ENCODE measurements at places on chromosomes 3 and 15.

GRCh38 chr15:69783211-69783610, 314.5 kb downstream of the TLE3 start:
- no peak for DNase-seq

DNA sequence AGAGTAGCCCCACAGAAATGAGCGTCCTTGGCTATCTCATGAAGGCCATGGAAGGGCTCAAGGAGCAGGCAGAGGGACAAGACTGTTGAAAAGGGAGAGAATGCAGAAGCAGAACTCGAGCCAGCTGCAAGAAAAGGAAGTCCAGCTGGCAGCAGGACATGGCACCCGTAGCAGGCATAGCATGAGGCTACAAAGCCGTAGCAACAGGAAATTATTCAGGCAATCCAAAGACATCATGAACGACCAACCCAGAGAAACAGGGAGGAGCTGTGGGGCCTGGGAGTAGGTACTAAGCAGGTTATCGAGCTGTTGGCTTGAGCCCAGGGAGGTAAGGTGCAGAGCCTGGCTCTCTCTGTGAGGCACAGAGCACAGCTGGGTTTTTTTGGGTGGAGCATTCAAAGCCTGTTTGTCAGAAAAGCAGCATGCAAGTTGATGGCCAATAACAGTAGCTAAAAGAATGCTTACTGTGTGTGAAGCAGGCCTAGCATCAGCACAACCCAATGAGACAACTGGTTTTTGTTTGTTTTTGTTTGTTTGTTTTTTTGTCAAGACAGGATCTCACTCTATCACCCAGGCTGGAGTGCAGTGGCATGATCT, 144.0 kb upstream of the SMAD3 start:
- no peak for DNase-seq

GRCh38 chr3:111715911-111716523, 120.9 kb upstream of the ZBED2 start:
- peak; percentile 14 for DNase-seq

GRCh38 chr3:112619295-112619694, 21.6 kb downstream of the CCDC80 start:
- DNase-seq: no peak

DNA sequence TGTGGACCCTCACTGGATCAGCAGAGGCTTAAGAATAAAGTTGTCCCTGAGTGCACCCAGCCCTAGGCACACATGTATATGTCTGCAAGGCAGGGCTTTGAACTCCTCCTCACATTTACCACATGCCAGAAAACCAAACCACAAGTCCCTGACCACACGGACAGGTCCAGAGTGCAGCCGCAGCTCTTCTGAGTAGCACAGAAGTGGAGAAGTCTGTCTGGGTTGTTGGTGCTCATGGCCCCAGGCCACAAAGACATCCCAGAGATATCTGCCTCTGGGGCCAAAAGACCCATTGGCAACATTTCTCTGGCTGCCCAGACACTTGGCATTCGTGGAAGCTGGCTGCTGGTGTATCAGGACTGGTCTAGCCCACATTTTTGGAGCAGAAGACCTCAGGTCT, 17.4 kb downstream of the SUSD5 start:
- no peak for DNase-seq

- DNase-seq: no peak
These were observed 307.8 kb upstream of the ARRDC4 start for GRCh38 chr15:97652700-97653167.

DNA sequence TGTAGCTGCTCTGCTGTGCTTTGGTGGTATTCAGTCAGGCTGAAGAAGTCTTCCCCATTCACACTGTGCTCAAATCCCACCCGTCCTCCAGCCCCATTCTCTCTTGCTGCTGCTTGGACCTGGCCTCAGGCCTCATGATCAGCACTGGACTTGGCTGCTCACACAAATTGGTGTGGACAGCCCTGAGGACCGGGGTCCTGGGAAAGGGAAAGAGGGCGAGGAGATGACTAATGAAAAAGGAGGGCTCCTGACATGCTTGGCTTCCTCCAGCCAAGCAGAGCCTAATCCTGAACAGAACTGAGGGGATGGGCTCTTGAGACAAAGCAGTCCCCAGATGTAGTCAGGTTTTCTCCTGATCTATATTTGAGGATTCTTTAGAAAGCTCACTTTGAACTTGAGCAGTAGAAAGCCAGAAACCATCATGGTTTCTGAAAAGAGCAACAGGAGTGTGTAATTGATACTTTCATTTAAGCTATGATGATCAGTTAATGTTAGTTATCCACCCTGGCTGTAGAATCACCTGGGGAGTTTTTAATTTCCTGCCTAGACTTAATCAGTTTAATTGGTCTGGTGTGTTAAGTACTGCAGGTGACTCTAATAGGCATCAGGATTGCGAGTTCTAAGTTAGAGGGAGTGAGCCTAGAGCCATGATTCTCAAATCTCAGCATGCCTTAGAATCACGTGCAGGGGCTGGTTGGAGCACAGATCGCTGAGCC, 79.4 kb upstream of the THBS1 start:
- no peak for DNase-seq

GRCh38 chr3:121796970-121797369, 37.9 kb downstream of the IQCB1 start:
- DNase-seq: no peak

DNA sequence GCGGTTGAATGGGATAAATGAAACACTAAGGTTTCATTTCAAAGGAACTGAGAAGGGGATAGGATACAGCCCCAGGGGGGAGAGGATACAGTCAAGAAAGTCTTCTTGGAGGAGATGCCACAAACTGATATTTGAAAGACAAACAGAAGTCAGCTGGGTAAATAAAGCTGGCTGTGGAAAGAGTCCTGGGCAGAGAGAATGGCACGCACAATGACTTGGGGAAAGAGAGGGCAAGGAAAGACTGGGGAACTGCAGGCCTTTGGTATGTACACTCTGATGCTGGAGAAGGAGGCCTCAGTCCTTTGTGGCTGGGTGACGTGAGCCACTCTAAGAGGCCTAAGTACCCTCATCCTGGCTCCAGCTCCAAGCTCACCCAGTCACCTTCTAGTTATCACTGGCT, 45.2 kb upstream of the LMCD1 start:
- no peak for DNase-seq

DNA sequence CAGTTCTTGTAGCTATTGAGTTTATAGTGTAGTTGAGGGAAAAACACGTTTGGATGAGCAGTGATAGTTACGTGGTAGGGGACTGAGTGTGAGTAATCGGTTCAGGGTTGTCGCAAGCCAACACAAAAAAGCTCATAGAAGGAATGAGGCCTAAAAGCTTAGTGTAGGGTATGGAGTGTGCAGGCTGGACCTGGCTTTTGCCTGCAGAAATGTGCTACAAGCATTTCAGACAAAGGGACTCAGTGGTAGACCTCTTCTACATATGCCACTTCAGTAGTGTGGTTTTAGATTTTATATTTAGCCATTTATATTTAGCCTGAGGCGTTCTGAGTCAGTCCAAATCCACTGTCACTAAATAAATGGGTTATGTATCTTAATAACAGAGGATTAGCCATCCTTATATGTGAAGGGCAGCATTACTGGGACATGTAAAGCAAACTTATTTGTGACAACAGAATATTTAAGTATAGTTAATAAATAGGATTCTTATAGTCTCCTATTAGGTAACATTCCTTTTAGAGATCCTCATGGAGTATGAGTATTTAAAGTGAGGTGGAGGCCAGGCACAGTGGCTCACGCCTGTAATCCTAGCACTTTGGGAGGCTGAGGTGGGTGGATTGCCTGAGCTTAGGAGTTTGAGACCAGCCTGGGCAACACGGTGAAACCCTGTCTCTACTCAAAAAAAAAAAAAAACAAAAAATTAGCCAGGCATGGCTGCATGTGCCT, 21.8 kb downstream of the ATP2C1 start:
- no peak for DNase-seq

Data from CD4-positive, alpha-beta T cell treated with Interleukin-4 for 4 hours (primary cell).